ENCODE measurements at places on chromosomes 7 and 10.

- DNase-seq: no peak
Observed at GRCh38 chr10:62231371-62231770, 37.3 kb downstream of the RTKN2 start.

GRCh38 chr10:114492351-114493037, 88.2 kb upstream of the AFAP1L2 start:
- no peak for DNase-seq

DNA sequence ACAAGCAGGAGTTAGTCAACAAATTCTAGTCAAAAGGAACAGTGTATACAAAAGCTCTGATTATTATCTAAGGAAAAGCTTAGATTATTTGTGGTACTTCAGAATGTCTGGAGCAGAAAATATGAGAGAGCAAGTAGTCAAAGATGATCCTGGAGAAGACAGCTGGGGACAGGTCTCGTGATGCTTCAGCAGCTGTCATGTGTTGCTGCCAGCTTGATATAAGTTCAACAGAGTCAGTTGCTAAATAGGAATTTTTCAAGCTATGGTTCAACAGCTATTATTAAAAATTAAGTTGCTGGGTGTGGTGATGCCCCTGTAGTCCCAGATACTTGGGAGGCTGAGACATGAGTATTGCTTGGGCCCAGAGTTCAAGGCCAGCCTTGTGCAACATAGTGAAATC, 240.0 kb upstream of the RHOBTB1 start:
- no peak for DNase-seq

GRCh38 chr10:81696609-81697388, 178.2 kb upstream of the NRG3 start:
- no peak for DNase-seq

DNA sequence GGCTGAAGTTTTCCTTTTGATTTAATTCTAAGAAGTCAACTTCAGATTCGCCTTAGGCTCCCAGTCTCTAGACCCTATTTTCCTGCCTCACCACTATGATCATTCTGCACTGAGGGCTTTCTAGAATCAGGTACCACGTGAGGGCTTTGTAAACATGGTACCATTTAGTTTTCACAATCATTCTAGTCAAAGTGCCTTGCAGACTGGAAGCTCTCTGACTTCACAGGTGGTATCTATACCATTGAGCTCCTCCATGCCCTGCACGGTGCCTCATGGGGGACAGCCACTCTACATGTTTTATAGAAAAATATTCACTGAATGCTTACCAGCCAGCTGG, 106.5 kb downstream of the ABLIM1 start:
- DNase-seq: no peak

DNA sequence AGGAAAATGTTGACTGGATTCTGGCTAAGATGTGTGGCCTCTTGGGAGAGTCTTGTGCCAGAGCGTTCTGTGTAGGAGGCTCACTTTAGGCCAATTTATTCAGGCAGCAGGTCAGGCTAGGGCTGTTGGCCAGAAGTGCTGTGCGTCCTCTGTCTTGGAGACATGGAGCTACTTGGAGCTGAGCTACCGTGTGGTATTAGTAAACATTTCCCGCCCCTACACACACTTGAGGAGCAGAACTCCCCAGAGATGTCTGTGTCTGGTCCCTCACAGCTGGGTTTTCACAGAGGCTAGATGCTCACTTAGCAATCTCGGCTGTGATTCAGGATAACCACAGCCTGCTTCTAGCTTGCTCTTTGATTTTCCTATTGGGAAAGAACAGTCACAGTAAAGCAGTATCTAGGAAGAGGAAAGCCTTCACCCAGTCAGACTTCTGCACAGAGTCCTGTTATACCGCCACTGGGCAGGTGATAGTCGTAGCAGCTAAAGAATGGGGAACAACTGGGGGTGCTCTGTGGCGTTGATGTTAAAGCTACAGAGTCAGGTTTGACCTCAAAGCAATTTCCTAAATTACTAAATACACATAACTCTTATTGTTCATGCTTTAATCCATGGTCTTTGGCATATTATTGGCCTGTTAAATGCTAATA, 86.7 kb downstream of the MDFIC start:
- DNase-seq: no peak

- no peak for DNase-seq
Observed at GRCh38 chr10:59242057-59242456, 65.6 kb downstream of the PHYHIPL start.

- DNase-seq: no peak
Observed at GRCh38 chr7:5692112-5692844, 89.2 kb downstream of the RNF216 start.

- no peak for DNase-seq
Observed at GRCh38 chr7:2602406-2603043, 29.3 kb upstream of the TTYH3 start.

DNA sequence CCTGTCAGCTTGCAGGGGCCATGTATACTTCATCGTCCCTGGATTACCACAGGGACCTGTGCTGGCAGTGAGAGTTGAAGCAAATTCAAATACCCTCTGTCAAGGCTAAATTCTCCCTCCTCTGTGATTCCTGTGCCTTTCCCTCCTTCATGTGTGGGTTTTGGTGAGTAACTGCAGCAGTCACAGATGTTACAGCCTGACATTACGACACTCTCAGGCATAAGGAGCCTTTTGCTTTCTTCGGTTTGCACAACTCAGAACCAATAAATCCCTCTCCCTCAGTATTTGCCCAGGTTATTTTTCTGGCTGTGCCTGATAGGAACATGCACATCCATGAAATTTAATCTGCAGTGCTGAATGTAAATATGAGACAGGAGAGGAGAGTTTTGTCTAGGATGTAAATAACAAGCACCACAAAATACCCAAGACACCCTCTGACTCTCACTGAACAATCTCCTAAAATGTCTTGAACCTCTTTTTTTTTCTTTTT, 997.2 kb upstream of the GHITM start:
- DNase-seq: no peak
